ENCODE measurements at places on chromosomes 12 and 14.

DNA sequence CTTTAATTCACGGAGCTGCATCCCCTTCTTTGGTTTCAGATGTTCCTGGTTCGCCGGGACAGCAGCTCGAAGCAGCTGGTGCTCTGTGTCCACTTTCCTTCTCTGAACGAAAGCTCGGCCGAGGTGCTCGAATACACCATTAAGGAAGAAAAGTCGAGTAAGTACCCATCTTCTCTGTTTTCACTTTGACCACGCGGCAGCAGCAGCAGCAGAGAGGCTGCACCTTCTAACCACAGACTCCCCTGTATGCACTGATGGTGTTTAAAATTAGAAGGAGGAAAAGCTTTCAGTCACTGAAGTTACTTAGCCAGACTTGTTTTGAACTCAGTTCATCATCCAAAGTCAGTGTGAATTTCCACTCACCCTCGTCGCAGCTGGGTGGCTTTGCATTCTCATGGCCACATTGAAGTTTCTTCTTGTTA lies 63.8 kb downstream of the RIN3 start:
- no peak for DNase-seq

DNA sequence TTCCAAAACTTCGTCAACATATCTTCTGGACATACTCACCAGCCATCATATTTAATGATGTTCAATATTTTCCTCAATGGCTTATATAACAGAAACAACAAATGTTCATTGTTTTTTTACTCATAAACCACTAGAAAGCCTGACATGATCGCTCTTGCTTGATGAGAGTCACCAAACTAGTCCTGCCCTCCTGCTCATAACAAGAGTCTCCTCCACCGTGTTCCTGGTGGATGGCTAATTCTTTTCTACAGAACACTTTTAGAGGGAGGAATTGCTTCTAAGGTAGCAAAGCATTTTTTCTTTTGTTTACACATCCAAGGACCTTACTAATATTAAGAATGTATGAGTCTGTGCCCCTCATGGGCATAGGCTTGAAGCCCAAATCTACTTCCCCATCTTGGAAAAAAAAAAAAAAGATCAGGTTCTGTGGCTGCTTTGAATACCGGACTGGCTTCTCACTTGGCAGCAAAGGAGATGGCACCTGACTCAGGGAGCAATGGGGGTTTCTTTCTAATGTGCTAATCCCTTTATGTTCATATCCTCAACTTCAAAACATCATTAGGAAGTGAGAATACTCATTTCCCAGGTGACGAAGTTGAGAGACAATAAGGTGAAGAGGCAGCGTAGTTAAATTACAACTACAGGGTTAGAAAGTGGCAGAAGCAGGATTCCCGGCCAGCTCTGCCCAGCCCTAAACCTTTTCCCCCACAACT lies 188.8 kb downstream of the EPS8 start:
- DNase-seq, result no peak

- DNase-seq, result no peak
These were observed 550 bp downstream of the GNG2 start for GRCh38 chr14:51860825-51861499.

- DNase-seq, result no peak
These were observed 70.2 kb upstream of the SLC38A2 start for GRCh38 chr12:46442738-46443137.

GRCh38 chr14:51328772-51329353 lies 88.8 kb downstream of the TMX1 start:
- DNase-seq, result no peak

DNA sequence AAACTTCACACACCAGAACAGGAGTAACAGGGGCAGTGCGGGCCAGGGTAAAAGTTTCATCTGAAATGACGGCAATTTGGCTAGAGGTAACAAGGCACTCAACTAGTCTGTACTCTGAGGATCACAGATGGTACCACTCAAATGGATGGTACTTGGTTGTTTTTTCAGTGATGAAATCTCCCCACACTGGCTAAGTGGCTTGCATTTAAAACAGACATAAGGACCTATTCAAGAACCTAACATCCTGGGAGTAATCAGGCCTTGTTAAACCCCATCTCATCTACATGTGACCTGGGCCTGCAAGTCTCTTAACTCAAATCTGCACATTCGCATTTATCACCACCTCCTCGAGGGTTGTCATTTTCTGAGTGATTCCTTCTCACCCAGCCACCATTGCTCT lies 90.8 kb downstream of the PRKAB1 start:
- no peak for DNase-seq

DNA sequence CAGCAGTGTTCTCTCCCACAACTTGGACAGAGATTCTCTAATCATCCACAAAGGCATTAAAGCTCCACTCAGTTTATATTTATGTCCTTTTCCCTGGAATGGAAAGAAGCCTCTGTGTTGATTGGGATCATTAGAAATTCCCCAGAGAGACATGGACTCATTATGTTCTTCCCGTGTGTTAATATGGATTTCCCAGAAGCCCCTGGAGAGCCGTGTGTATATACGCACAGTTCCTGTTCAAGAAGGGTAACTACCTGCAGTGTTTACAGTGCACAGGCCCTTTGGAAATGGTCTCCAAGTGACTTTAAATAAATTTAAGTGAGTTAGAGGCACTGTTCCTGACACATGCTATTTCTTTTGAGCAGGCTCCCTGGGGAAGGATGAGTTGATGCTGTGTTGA lies 428.0 kb upstream of the TMTC1 start:
- no peak for DNase-seq

- no peak for DNase-seq
These were observed 7.6 kb upstream of the AEBP2 start for GRCh38 chr12:19431407-19432308.

- no peak for DNase-seq
These were observed 163.5 kb upstream of the ALG10B start for GRCh38 chr12:38152816-38153736.

All from CD4-positive, alpha-beta T cell treated with Interleukin-15 for 1 hour (primary cell).